ENCODE measurements at places on chromosomes 12 and 14. TPM values are rescaled to one million over a fixed set of nuclear protein-coding genes. Genes with fewer than 3 reads are reported as not detected.

Gene ALKBH1
- total RNA-seq = 18.3 TPM

Gene ERBB3
- total RNA-seq = 0.77 TPM

Gene OGFOD2
- total RNA-seq = 17.4 TPM

Gene MORN3
- total RNA-seq = 0.27 TPM

Gene SPIC
- not detected for total RNA-seq

Gene TAS2R9
- total RNA-seq = not detected

Gene PLCZ1
- not detected for total RNA-seq

DNA sequence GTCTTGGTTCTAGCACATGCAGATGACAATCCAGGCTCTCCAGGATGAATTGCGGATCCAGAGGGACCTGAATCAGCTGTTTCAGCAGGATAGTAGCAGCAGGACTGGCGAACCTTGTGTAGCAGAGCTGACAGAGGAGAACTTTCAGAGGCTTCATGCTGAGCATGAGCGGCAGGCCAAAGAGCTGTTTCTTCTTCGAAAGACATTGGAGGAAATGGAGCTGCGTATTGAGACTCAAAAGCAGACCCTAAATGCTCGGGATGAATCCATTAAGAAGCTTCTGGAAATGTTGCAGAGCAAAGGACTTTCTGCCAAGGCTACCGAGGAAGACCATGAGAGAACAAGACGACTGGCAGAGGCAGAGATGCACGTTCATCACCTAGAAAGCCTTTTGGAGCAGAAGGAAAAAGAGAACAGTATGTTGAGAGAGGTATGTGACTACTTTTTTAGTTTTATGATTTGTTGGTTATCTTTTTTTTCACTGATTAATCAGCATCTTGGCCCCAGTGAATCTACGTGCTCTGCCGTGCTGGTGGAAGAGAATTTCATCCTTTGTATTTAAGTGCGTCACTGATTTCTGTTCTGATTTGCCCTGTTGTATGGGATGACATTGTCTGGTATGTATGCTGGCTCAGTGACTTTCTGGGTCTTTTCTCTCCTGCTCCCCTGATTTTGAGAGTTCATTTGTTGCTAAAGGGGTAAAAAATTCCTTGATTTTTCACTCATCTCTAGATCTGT lies 92.3 kb downstream of the ERC1 start:
- H3K36me3 ChIP-seq = no peaks in the 10 kb centered on the region
- no peaks in the 10 kb centered on the region for H3K4me1 ChIP-seq
- no peak for DNase-seq
- H3K4me3 ChIP-seq = peak overlapping the region; percentile 7
- H3K27me3 ChIP-seq = no peaks in the 10 kb centered on the region

- H3K27me3 ChIP-seq = no peaks in the 10 kb centered on the region
- no peak overlapping the region for H3K27ac ChIP-seq
- no peaks in the 10 kb centered on the region for H3K36me3 ChIP-seq
- H3K4me3 ChIP-seq = no peak overlapping the region
These were observed 270.2 kb downstream of the ALG10B start for GRCh38 chr12:38586789-38587188.

GRCh38 chr12:96438330-96438729 lies 38.1 kb upstream of the CDK17 start:
- H3K4me3 ChIP-seq = no peak overlapping the region
- no peaks in the 10 kb centered on the region for H3K27me3 ChIP-seq
- no peak overlapping the region for H3K27ac ChIP-seq
- H3K36me3 ChIP-seq = no peaks in the 10 kb centered on the region

DNA sequence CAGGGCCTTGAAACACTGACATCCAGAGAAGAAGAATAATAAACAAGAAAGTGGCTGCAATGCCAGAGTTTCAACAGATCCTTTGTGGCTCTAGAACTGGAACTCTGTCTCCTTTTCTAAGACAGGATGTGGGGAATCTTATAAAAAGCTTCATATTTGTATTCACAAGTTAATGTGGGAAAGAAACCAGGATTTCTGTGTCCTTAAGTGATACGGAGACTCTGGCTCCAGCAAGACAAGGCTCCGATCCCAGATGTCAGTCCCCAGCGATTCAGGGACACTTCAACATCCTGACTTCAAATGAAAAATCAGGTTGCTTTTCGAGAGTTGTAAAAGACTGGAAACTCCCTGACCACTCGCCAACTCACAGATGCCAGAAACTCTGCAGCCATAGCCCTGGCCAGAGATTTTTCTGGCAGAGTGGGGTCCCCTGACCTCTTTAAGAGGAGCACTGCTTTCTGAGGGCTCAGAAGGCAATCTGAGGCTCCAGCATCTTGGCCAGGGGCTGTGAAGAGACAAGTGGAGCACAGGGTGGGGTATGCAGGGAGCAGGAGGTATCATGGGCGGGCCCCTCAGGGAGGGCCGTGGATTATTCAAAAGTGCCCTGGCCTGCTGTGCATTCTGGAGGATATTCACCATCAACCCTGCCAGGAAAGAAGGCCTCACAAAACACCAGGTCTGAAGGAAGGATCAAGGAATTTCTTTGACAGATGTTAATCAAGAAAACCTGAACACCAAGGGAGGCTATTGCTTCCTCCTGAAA lies 53.3 kb downstream of the TMX1 start:
- no peaks in the 10 kb centered on the region for H3K27me3 ChIP-seq
- no peaks in the 10 kb centered on the region for H3K4me1 ChIP-seq
- H3K4me3 ChIP-seq = no peak overlapping the region
- no peaks in the 10 kb centered on the region for H3K36me3 ChIP-seq
- H3K27ac ChIP-seq = peak overlapping the region; percentile 61

- H3K4me1 ChIP-seq = peaks cover 5% of the 10 kb centered on the region
- DNase-seq = no peak
- H3K27ac ChIP-seq = no peak overlapping the region
- H3K27me3 ChIP-seq = no peaks in the 10 kb centered on the region
These were observed 49.5 kb upstream of the POC1B start for GRCh38 chr12:89575374-89575773.

DNA sequence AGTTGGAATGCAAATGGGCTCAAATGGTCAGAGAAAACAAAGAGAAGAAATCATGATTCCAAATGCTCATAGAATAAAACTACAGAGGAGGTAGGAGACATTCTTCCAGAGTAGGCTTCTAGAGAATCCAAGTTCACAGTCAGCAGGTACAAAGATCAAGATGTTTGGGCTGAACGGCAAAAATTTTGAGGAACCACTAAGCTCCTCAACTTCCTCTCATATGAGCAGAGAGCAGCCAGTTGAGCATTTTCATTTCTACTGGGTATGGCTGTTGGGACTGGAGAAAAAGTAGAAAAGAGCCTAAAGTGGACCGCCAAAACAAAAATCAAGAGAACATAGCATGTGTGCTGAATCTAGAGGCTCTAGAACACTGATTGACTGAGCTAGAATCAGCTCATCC lies 73.8 kb upstream of the ARID2 start:
- H3K36me3 ChIP-seq = no peaks in the 10 kb centered on the region
- no peaks in the 10 kb centered on the region for H3K27me3 ChIP-seq
- H3K27ac ChIP-seq = no peak overlapping the region
- no peaks in the 10 kb centered on the region for H3K4me1 ChIP-seq
- no peak overlapping the region for H3K4me3 ChIP-seq

All from uterus (tissue), 4 donors.